ENCODE measurements at places on chromosomes 2 and 18.

GRCh38 chr2:38017836-38018235 lies 58.1 kb downstream of the CYP1B1 start:
- DNase-seq: no peak

DNA sequence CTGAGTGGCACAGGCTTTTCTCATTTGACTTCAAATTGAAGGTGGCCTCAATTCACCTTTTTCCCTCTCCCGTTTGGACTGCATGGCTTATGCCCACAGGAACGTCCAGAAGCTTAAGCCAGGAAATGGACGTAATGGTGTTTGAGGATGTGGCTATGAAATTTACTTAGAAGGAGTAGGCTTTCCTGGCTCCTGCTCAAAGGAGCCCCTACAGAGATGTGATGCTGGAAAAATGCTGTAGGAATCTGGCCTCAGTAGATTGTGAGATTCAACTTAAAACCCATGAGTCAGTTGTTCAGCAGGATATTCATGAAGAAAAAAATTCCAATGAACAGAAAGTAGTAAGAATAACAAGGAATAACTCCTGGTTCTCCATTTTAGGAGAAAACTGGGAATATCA lies 129.0 kb downstream of the ICOS start:
- no peak for DNase-seq

DNA sequence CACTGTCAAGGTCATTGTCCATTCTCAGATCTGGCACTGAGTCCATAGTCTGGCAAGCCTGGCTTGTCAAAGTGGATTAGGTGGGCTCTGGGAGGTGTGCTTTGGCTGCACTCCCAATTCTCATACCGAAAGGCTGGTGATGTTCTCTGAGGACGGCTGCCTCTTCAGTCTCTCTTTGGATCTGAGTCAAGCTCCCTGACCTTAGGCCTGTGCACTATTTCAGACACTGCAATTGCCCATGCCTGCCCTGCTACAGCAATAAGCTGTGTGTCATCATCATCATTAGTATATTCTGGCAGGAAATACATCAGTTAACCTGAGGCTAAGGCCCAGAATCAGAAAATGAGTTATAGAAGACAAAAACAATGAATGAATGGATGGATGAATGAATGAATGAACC lies 1.6 kb upstream of the SLC5A7 start:
- no peak for DNase-seq

DNA sequence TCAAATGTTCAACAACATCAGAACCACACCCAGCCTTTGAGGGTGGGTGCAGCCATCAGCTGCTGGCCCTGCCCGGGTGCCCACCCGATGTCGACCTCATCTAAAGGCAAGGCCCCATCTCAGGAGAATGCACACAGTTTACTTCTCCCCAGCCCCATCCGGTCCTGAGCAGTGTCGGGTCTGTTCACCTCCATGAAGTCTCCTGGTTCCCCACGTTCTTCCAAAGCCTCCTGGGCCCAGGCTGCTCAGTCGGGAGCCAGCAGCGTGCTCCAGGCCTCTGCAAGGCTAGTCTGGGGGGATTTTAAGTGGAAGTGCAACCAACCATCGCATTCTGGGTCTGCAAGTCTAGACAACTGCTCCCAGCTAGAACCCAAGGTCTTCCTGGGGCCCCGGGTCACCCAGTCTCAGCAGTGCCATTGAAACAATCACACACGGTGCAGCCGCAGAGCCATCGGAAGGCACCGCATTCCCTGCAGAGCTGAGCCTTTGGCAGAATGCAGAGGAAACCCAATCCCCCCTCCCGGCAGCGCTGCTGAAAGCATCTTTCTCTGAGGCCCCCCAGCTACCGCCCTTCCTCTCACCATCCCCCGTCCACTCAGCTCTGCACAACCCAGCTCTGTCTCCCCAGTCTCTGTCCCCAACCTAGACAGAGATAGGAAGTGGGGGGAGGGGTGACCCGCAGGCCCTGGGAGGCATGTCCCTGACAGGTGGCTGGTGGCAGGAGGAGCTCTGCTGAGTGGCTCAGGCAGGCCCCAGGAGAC lies 8.5 kb downstream of the ESPNL start:
- DNase-seq: no peak

DNA sequence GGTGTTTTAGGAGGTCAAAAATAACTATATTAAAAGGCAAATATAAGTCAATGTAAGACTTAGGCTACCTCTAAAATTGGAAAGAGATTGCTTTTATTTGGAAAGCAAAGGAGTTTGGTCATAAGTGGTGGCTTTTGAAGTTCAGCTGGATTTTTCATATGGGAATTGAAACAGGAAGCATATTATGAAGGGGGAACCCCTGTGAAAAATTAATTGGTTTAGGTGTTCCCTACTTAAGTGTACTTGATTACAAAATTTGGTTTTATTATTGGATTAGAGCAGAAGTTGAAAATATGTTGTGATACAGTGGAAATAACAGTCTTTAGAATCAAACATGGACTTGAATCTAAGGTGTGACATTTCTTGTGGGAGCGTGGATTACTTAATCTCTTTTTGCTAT lies 121.4 kb upstream of the TTC27 start:
- DNase-seq: no peak

GRCh38 chr2:104043864-104044263 lies 810.1 kb upstream of the POU3F3 start:
- DNase-seq: no peak

GRCh38 chr2:136510244-136510643 lies 255.1 kb upstream of the THSD7B start:
- no peak for DNase-seq

DNA sequence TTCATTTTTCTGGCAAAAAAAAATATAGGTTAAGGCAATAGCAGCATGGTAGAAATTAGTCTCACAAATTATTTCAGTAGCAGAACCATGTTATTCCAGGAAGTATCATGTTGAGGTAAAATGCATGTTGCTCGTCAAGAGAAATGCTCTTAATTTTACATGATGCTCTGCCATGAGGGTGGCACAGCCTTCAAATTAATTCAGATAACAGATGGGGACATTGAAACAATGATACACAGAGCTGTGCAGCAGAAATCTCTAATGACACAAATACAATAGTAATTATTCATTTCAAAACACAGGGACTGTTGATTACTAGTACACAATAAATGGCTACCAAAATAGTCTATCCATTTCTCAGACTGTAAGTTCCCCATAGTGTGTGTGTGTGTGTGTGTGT lies 24.8 kb downstream of the GAREM1 start:
- no peak for DNase-seq

DNA sequence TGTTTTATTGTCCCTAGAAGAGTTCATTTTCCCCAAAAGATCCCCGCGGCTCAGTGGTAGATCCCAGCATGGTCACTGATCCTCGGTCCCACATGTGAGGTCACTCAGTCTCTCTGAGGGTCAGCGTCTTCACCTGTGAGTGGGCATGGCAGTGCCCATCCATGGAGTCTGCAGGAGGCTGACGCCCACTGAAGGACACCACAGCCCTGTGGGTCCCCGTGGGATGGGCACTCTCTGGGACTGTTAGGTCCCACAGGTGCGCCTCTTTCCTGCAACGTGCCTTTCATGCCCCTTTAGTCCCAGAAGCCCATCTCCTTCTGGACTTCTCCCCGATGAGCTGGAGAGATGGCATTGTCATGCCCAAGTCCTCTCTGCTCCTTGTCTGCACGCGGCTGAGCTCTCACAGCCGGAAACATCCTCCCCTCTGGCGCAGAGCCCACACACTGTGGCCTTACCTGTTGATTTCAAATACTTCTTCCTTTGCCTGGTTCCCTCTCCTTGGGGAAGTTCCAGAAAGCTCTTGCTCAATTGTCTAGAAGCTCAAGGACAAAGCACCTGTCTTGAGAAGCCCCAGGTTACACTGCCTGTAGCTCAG lies 75.9 kb downstream of the PTGR3 start:
- no peak for DNase-seq

- no peak for DNase-seq
These were observed 113.1 kb upstream of the WDR75 start for GRCh38 chr2:189327879-189328847.

- no peak for DNase-seq
These were observed 86.5 kb downstream of the EIPR1 start for GRCh38 chr2:3291113-3291512.

DNA sequence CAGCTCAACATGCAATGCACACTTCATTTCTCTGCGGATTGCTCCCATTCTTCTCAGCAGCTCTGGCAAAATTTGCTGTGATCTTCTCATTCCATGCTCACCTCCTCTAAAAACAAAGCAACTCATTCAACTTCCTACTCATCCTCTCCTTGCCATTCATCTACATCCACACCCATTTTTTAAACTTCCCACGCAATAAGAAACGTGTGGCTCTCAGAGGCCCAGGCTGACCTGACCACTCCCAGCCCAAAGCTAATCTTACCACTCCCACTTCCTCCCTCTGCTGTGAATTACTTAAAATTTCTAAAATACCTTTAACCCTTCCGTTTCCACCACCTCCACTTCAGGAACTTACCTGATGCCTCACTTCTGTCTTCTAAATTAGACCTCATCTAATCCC lies 15.2 kb downstream of the ABCB11 start:
- no peak for DNase-seq

DNA sequence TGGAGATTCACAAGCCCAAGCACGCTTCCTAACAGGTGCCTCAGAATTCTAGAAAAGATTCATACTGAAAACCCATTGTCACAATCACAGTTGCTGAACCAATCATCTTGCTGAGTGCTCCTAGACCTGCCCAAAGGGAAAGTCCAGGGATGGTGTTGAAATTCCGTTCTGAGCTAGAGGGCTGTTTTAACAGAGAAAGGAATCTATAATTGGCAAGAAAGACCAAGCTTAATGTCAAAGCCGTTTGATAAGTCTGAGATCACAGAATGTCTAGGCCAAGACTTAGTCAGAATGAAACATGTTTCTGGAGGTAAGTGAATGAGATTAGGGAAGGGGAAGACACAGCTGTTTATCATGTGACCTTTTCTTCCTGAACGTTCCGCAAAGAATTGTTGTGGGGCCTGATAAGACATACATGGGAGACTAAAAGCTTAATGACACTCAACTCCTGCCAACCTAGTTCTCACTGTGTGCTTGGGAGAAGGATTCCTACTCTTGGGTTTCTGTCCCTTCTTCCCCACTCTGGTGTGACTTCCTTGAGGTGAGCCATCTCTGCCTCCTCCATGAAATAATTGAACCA lies 27.5 kb downstream of the PMAIP1 start:
- no peak for DNase-seq

- no peak for DNase-seq
These were observed 23.4 kb upstream of the KCNK3 start for GRCh38 chr2:26668856-26669750.

DNA sequence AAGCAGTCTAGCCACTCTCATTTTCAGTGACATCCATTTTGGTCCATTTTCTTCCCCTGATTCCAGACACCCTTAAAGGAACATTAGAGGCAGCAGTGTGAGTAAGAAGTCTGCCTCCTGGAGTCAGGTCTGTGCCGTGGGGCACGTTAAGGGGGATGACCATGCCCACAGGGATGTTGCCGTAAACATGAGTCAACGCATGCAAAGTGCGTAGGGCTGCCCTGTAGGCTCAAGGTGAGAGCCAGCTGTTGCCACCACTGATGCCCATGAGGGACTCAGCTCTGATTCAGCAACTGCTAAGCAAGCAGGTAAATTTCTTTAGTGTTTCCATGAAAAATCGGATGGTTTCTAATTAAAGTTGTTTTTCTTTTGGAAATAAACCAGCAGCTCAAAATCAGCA lies 61.4 kb upstream of the TFCP2L1 start:
- no peak for DNase-seq

DNA sequence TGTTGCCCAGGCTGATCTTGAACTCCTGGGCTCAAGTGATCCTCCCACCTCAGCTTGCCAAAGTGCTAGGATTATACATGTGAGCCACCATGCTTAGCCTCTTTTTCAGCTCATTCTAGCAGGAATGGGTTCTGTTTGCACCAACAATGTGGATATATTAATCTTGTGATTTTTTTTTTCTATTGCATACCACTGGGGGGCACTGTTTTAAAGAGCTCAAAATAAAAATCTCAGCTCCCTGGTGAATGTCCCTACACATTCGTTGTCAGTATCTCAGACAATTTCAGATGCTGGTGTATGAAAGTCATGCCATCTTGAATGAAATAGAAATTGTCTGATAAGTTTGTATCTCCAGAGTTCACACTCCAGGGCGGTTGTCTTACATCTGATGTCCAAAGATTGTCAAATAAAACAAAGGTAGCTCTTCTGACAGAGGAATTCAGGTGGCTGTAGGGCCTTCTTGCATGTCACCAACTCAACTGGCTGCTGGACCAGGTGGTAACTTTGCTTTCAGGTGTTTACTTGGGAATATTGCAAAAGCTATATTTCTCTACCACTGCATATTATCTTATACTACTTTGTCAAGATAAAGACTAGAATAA lies 3.1 kb upstream of the MATN3 start:
- DNase-seq: no peak

DNA sequence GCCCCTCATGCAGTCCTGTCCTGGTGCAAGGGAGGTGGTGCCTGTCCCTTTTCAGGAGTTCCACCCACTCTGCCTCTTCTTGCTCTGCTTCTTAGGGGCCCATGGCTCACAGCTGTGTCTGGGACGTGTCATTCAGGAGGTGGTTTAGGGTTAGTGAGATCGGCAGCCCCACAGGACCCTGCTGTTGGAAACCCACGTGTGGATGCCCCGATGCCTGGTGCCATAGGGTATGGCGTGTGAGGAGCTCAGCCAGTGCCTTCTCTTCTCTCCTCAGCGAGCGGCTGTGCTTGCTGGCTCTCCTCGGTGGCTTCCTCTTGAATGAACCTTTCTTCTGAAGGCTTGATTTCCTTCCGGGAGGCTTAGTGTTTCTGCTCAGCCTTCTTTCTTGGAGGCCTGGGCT lies 55.2 kb downstream of the LDLRAD4 start:
- DNase-seq: no peak

DNA sequence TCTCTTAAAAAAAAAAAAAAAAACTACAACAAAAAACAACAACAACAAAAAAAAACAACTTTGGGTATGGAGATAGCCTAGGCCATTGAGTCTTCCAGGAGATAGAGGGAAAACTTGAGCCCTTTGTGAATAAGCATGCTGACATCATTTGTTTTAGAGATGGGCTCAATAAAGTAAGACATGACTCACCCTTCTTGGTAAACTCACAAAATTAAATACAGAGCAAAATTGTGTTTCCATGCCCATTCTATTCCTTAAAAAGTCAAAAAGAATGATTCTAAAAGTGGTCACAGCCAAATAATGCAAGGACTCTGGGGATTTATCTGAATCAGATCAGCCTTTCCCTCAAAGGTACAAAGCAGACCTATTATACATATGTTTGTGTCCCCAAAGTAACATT lies 117.4 kb downstream of the ETAA1 start:
- no peak for DNase-seq

DNA sequence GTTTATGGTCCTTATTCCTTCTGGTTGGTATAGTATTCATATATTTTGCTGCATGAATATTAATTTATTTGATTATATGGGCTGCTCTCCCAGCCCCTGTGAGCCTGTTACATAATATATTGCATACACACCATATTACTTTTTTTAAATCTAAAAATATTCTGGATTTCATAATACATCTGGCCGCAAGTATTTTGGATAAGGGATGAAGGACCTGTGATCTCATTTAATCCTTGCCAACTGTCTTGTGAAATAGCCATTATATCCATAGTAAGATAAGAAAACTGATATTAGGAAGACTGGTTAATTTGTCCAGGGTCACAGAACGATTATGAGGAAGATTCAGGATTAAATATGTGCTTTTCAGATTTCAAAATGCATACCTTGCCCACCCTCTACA lies 433.6 kb downstream of the LPIN1 start:
- no peak for DNase-seq

Measured in NCI-H1417 treated with DMSO at 0.1 percent for 48 hours (cell line).